Activated T-cell treated with anti-CD3 and anti-CD28 coated beads, Interleukin-2, amount 50 U/mL, for 4 hours (primary cell): ENCODE measurements at places on chromosomes 1 and 21. TPM values are rescaled to one million over a fixed set of nuclear protein-coding genes. Genes with fewer than 3 reads are reported as not detected.

The ADAMTS5 gene
- total RNA-seq = not detected

The ELOVL1 gene
- 99.8 TPM for total RNA-seq

The OVAAL gene
- not detected for total RNA-seq

The FMN2 gene
- not detected for total RNA-seq

The S100A8 gene
- not detected for total RNA-seq

The C1orf53 gene
- 0.68 TPM for total RNA-seq

The LENEP gene
- total RNA-seq = 0.40 TPM

The SAMD13 gene
- not detected for total RNA-seq
